Left ventricle myocardium inferior (tissue), 1 donor: ENCODE measurements at places on chromosomes 3 and 15. TPM values are rescaled to one million over a fixed set of nuclear protein-coding genes. Genes with fewer than 3 reads are reported as not detected.

Gene OR5K2
- not detected for total RNA-seq

GRCh38 chr3:9153904-9154619 is 95.4 kb downstream of the SRGAP3 start:
- DNase-seq, result peak; percentile 33
- H3K36me3 ChIP-seq, result no peaks in the 10 kb centered on the region
- H3K27me3 ChIP-seq, result no peaks in the 10 kb centered on the region
- H3K4me3 ChIP-seq, result peak overlapping the region; percentile 1

- H3K36me3 ChIP-seq, result no peaks in the 10 kb centered on the region
- no peak for DNase-seq
- peaks cover 48% of the 10 kb centered on the region for H3K4me1 ChIP-seq
Observed at GRCh38 chr3:63872135-63872924, 8.7 kb downstream of the ATXN7 start.

DNA sequence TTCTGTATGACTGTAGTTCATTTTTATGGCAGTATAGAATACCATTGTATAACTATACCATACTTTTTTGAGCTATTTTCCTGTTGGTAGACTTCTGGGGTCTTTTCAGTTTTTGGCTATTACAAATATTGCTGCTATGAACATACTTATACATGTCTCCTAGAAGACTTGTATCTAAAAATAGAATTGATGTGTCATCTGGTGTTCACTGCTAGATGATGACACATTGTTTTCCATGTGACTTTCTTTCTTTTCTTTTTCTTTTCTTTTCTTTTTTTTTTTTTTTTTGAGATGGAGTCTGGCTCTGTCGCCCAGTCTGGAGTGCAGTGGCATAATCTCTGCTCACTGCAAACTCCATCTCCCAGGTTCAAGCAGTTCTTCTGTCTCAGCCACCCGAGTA is 69.8 kb downstream of the SH3GL3 start:
- no peak overlapping the region for H3K4me3 ChIP-seq
- H3K27ac ChIP-seq, result no peak overlapping the region
- no peak for DNase-seq
- peaks cover 44% of the 10 kb centered on the region for H3K27me3 ChIP-seq

- H3K36me3 ChIP-seq, result no peaks in the 10 kb centered on the region
- no peak overlapping the region for H3K4me3 ChIP-seq
- H3K27me3 ChIP-seq, result no peaks in the 10 kb centered on the region
- H3K4me1 ChIP-seq, result peaks cover 75% of the 10 kb centered on the region
- no peak for DNase-seq
- no peak overlapping the region for H3K27ac ChIP-seq
Observed at GRCh38 chr15:64029633-64030032, 16.7 kb downstream of the DAPK2 start.

DNA sequence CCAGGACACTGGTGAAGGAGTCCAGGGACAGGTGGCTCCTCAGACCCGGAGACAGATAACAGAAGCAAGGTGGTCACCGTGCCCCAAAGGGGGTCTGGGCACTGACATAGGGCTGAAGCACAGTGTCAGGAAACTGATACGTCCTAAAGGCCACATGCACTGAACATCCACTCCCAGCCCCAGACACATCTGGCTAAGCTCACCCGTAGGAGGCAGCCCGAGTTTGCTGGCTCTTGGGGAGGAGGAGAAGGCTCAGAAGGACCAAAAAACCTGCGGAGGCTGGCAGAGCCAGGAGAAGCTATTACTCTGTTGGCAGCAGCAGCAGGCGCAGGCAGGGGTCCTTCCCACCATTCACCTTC is 1.2 kb downstream of the CACNA2D2 start:
- no peak for DNase-seq
- H3K4me3 ChIP-seq, result peak overlapping the region; percentile 72
- peaks cover 14% of the 10 kb centered on the region for H3K4me1 ChIP-seq
- no peaks in the 10 kb centered on the region for H3K36me3 ChIP-seq
- peaks cover 41% of the 10 kb centered on the region for H3K27me3 ChIP-seq

DNA sequence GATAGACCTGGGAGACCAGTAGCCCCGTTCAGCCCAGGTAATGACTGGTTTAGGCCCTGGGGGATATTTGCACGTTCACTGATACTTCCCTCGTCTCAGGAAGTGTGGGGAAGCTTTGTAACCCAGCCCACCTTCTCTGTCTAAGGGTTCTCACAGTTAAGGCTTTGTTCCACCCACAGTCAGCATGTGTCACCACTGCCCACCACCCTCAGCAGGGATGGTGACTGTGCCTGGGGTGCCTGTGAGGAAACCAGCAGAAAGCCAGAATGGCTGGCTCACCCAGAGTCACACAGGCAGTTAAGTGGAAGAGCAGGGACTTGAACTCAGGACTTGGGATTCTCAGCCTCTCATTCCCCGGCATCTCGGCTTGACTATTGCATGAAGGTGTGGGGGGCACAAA is 5.2 kb downstream of the KBTBD13 start:
- no peak for DNase-seq
- no peak overlapping the region for H3K4me3 ChIP-seq
- peaks cover 96% of the 10 kb centered on the region for H3K4me1 ChIP-seq
- H3K27ac ChIP-seq, result peak overlapping the region; percentile 90
